Activated CD4-positive, alpha-beta memory T cell treated with anti-CD3 and anti-CD28 coated beads, Interleukin-2, amount 10 ng/mL, durations not matched to agents 7 days and 5 days (primary cell): ENCODE measurements at places on chromosomes 1 and 21.

DNA sequence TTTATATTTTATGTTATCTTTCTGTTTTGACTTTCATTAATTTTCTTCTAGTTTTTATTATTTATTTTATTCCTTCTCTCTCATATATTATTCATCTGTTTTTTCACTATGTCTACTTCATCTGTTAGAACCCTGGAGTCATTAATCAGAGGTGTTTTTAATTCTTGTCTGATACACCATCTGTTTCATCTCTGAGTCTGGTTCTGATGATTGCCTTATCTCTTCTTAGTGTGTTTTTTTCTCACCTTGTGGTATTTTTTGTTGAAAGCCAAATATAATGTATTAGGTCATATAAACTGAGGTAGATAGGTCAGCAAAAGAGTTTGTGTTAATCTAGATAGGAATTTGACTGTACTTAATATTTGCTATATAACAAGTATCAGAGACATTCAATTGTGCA is 1005.7 kb upstream of the NCAM2 start:
- H3K4me3 ChIP-seq = no peak overlapping the region
- H3K27me3 ChIP-seq = no peaks in the 10 kb centered on the region
- no peak overlapping the region for H3K27ac ChIP-seq

DNA sequence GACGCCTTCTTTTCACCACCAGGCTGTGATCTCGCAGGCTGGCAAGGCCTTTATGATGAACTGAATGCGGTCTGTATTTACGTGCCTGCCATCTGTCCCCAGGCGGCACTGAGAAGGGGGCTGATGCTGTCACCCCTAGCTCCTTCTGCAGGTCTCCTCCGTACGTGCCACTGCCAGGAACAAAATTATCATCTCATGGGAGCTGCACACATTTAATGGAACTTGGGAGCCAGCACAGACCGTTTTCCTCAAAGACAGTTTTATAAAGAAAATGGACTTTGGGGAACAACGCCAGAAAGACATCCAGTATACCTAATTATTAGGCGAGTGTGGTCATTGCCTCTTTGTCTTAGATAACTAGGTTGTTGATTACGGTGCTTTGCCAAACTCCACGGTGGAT is 434.5 kb downstream of the KIF26B start:
- H3K4me3 ChIP-seq = no peak overlapping the region
- DNase-seq = no peak
- H3K36me3 ChIP-seq = no peaks in the 10 kb centered on the region

DNA sequence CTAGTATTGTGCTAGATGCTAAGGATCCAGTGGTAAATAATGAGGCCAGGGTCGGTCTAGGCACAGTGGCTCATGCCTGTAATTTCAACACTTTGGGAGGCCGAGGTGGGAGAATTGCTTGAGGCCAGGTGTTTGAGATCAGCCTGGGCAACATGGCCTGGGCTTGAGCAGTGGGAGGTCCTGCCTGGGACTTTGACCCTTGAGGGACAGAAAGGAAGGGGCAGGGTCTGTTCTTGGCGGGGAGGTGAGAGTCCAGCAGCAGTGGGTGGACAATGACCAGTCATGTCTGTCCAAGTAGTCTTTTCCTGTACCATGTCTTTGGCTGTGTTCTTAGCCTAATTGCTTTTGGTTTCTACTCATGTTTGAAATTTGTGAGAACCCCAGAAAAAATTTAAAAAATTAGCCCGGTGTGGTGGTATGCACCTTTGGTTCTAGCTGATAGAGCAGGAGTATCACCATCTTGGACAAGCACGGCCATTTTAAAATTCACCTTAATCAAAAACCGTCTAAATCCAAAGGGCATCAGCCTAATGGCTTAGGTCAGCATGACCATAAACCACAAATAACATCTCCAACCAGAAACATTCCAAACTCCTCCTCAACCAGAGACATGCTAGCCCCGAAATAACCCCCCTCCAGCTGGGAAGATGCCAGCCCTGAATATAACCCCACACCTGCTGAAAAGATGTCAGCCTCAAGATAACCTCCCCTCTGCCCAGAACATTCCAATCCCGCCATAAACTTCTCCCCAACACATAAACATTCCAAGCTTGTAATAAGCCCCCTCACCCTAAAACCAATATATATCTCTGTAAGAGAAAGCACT is 6.8 kb upstream of the AK2 start:
- H3K36me3 ChIP-seq = no peaks in the 10 kb centered on the region
- peaks cover 23% of the 10 kb centered on the region for H3K4me1 ChIP-seq
- no peak for DNase-seq
- no peak overlapping the region for H3K27ac ChIP-seq
- peaks cover 4% of the 10 kb centered on the region for H3K27me3 ChIP-seq

DNA sequence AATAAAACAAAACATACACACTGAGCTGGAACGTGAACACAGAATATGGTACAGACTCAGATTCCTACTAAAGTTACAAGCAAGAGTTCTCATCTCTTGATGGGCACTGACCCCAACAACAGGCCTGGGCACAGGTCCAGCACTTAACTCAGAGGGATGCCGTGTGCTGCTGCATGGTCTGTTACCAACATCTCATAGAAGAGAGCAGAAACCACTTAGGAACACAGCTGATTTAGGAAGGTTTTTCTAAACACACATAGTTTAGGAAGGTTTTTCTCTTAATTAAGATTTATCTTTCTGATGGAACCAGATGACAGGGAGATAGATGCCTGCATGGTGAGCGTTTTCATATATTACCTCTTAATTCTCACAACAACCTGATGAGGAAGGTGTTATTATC is 1.5 kb downstream of the GCLM start:
- H3K27me3 ChIP-seq = peaks cover 8% of the 10 kb centered on the region
- peak overlapping the region; percentile 52 for H3K27ac ChIP-seq
- H3K4me3 ChIP-seq = peak overlapping the region; percentile 63
- peaks cover 6% of the 10 kb centered on the region for H3K36me3 ChIP-seq

- H3K27me3 ChIP-seq = no peaks in the 10 kb centered on the region
- no peak for DNase-seq
- H3K27ac ChIP-seq = peak overlapping the region; percentile 93
Observed at GRCh38 chr21:29074007-29074376, 544 bp upstream of the CCT8 start.

- no peaks in the 10 kb centered on the region for H3K4me1 ChIP-seq
- H3K27ac ChIP-seq = no peak overlapping the region
- no peaks in the 10 kb centered on the region for H3K27me3 ChIP-seq
- H3K4me3 ChIP-seq = no peak overlapping the region
- no peak for DNase-seq
Observed at GRCh38 chr21:45991606-45992300, 10.2 kb downstream of the COL6A1 start.

DNA sequence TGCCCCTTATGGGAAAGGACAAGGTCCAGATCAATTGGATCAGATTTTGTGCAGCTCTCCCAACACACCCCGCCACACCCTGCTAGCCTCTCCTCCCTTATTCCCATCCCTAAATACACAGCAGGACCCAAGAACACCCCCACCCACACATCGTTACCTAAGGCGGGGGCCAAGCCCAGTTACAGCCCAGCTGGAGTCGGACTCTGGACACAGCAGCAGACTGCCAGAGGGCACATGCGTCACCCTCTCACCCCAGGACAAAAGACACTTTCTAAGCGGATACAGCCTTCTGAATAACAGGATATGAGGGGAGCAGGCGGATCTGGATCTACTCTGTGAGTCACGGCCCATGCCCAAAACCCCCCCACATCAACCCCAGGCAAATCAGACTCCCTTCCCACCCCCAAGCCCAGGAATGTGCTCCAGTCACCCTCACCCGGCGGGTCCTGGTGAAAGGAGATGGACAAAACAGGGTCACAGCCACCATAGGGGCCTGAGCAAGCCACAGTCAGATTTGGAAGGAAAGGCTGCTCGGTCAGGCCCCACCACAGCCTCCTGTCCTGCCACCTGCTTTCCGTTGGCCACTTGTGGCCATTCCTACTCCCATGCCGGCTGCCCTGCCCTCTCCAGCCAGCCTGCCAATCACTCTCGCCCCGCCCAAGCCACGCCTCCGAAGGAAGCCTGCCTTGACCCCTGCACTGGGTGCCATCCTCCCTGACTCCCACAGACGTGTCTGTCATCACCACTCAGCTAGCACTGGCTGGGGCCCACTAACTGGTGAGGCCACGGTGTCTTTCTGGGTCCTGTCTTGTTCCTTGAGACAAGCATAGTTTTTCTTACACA is 4.0 kb downstream of the S100A16 start:
- no peak for DNase-seq
- H3K27ac ChIP-seq = no peak overlapping the region
- no peaks in the 10 kb centered on the region for H3K4me1 ChIP-seq
- H3K36me3 ChIP-seq = no peaks in the 10 kb centered on the region
- peaks cover 3% of the 10 kb centered on the region for H3K27me3 ChIP-seq
- no peak overlapping the region for H3K4me3 ChIP-seq

GRCh38 chr1:107575226-107575625 is 389.8 kb downstream of the VAV3 start:
- no peaks in the 10 kb centered on the region for H3K27me3 ChIP-seq
- no peak overlapping the region for H3K4me3 ChIP-seq
- no peaks in the 10 kb centered on the region for H3K36me3 ChIP-seq
- no peak overlapping the region for H3K27ac ChIP-seq
- no peaks in the 10 kb centered on the region for H3K4me1 ChIP-seq

GRCh38 chr1:187237542-187237941 is 408.8 kb downstream of the PLA2G4A start:
- no peak overlapping the region for H3K4me3 ChIP-seq
- H3K36me3 ChIP-seq = no peaks in the 10 kb centered on the region
- no peaks in the 10 kb centered on the region for H3K4me1 ChIP-seq

GRCh38 chr1:54377040-54377691 is 29.0 kb downstream of the SSBP3 start:
- H3K36me3 ChIP-seq = peaks cover 3% of the 10 kb centered on the region
- peak overlapping the region; percentile 54 for H3K27ac ChIP-seq
- no peaks in the 10 kb centered on the region for H3K27me3 ChIP-seq
- peaks cover 60% of the 10 kb centered on the region for H3K4me1 ChIP-seq
- DNase-seq = no peak

GRCh38 chr1:82045221-82045620 is 244.5 kb downstream of the ADGRL2 start:
- no peaks in the 10 kb centered on the region for H3K4me1 ChIP-seq
- no peaks in the 10 kb centered on the region for H3K27me3 ChIP-seq
